ENCODE measurements at places on chromosomes 13 and 19.

DNA sequence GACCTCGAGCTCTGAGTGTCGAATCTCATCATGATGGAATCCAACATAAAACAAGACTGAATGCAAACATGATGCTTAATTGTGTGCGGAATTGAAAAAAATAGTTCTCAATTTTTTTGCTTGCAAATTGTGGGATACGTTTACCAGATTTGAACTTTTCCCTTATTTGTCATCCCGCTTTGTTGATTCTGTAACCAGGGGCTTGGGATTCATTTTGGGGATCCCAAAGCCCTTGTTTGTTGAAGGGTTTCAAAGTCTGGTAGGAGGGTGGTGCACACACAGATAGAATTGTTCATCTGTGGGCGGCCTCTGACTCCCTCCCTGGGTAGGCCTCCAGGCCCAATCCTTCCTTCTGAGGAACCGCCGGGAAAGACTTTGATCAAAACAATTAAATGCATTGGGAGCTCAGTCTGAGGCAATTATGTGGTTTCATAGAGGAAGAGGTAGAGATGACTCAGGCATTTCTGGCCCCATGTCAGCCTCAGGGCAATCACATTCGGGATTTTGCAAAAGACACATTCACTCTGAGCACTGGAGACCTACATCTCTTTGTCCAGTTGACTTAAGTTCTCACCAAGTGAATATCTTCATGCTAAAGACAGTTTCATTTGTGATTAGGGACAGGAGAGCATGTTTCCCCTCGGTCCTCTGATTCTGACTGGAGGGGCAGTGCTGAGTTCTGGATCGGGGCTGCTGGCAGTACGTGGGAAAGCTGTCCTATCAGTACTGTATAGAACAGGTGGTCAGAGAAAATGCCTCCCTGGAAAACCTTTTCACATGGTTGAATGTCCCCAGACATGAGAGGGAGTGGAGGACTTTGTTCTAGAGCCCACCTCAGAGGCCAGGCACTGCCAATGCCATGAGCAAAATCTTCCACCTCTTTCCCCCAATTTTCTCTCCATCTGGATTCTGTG is 27.8 kb upstream of the IGFL4 start:
- no peak for DNase-seq

DNA sequence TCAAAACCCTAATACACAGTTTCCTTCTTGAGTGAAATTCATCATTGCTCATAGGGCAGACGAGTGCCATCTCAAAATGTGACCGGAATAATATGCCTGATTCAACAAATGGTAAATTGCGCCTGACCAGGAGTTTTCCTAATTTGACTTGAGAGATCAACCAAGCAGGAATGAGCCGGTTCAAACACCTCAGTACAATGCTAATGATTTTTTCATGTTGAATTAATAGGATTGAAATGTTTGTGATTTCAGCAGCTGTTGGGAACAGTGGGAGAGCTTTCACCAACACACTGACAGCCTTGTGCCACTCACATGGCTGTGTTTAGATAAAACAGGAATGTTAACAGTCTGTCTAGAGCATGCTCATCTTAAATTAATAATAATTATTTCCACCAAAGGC is 484.8 kb downstream of the PCDH9 start:
- DNase-seq: no peak

DNA sequence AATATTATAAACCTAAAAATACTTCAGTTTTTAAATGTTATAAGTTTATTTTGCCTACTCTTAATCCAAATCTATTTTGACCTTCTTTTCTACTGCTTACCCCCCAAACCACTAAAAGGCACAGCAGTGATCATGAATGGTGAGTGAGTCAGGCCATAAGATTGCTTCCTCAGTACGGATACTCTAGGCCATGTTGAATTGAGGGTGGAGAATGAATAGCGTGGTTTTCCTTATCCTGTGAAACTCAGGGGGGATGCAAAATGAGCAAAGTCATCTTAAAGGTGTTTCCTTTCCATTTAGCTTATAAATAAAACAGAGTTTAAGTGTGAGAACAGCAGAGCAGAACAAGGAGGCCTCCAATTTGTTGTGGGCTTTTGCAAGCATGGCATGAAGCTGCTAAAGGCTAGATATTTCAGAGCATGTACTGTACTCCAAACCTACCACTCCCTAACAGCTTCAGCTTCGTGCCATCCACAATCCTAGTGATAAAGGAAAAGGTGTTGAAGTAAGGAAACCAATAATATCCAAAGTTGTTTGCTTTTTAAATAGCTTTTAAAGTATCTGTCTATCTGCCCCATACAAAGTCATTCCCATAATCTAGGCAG is 25.0 kb downstream of the SERPINE3 start:
- no peak for DNase-seq

GRCh38 chr19:31307071-31307669 is 42.1 kb downstream of the TSHZ3 start:
- no peak for DNase-seq

- DNase-seq: no peak
Observed at GRCh38 chr13:36126491-36126890, 4.7 kb downstream of the DCLK1 start.

DNA sequence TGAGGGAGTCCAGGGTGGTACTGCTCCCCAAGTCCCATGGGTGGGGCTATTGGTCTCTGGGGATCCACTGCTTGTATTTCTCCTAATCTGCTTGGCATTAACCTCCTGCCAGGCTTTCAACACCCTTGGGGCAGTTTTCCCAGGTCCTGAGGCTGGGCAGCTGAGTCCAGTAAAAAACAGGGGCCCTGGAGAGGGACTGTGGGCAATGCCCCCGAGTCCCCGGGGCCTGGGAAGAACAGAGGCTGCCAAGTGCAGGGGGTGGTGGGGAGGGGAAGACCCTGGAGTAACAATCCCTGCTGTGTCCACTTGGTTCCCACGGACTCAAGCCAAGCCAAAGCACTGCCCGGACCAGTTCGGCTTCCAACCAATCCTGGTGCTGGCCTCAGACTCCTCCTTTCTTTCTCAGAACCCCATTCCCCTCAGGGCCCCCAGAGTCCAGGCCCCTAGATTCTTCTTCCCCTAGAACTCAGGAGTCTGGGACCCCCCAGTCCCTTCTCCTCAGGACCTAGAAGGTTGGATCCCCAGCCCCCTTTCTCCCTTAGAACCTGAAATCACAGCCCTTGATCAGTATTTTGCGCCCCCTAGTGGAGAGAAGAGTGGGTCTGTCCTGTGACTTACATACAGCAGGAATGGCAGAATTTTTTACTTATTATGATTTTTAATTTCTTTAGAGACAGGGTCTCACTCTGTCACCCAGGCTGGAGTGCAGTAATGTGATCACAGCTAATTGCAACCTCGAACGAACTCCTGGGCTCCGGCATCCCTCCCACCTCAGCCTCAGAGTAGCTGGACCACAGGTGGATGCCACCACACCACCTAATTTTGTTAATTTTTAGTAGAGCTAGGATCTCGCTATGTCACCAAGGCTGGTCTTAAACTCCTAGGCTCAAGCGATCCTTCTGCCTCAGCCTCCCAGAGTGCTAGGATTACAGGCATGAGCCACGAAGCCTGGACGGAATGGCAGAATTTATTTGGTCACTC is 3.7 kb upstream of the CLPTM1 start:
- DNase-seq: peak; percentile 65

DNA sequence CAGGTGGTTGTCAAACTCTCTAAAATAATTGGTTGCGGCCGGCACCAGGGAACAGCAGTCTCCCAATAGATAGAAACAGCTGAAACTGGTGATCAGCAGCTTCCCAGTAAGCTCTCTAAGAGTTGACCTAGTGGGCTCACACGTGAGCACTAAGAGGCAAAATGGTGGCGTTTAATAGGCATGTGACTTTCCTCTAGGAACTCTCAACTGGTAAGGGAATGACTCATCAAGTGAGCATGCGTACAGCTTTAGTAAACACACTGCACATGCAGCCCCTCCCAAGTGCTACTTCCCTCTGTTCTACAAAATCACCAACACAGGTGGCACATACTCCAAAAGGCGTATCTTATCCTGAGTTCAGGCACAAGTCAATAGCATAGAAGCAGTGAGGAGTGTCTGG is 41.7 kb downstream of the TNFSF11 start:
- DNase-seq: no peak

- no peak for DNase-seq
Observed at GRCh38 chr13:88887045-88887662, 1216.0 kb downstream of the SLITRK5 start.

DNA sequence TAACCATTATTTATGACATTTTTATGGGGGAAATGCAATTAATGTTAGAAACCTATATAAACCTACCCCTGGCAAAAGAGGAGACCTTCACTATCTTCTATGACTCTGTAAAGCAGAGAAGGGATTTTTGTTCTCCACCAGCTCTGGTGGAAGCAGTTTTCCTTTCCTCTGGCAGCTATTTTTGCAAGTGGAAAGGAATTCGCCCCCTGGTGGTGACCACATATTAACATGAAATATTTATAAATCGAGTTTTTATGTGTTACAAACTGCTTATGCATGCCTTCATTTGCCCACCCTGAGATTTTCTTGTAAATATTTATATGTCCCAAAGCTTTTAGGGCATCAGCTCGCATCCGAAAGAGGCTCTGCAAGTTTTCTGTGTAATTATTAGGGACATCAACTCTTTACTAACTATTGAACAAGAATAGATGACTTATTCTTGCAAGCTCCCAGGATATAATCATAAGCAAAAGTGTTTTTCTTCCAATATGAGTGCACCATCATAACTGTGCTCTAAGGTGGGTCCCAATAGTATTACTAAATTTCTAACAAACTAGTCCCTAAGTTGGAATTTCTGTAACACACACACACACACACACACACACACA is 62.4 kb downstream of the SERTM1 start:
- no peak for DNase-seq

GRCh38 chr13:104616990-104617389 is 1550.8 kb upstream of the SLC10A2 start:
- DNase-seq: no peak

DNA sequence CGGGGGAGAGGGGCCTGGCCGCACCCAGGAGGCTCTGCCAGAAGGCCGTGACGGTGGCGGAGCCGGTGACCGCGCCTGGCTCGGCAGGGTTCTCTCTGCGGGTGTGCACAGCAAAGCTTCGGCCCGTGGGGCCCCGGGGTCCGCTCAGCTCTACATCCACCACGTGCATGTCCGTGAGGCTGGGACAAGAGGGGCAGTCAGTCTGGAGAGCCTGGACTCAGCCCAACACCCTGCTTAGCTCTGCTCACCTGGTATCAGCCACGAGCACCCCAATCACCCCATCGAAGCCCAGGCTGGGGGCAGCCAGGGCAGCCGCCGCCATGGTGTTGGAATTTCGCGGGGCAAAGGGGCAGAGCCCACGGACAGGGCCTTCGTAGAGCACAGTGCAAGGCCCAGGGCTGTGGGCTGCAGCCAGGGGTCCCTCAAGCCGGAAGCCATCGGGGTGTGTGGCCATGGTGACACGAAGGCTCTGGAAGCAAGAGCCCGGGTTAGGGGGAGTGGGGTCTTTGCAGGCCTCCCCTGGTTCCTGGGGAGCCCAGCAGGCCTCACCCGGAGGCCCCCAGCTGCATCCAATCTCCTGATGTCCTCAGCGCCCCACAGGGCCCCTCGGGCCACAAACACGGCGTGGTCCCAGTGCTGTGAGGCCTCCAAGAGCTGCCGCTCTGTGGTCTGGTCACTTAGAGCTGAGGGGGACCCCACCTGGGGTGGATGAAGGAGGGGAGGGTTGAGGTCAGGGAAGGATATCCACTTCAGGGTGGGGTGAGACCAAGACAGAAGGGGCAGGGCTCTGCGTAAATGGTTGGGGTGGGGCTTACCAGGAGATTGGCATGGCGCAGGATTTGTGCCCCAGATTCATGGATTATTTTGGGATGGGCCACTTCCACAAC is 1.4 kb downstream of the ASPDH start:
- DNase-seq: no peak

DNA sequence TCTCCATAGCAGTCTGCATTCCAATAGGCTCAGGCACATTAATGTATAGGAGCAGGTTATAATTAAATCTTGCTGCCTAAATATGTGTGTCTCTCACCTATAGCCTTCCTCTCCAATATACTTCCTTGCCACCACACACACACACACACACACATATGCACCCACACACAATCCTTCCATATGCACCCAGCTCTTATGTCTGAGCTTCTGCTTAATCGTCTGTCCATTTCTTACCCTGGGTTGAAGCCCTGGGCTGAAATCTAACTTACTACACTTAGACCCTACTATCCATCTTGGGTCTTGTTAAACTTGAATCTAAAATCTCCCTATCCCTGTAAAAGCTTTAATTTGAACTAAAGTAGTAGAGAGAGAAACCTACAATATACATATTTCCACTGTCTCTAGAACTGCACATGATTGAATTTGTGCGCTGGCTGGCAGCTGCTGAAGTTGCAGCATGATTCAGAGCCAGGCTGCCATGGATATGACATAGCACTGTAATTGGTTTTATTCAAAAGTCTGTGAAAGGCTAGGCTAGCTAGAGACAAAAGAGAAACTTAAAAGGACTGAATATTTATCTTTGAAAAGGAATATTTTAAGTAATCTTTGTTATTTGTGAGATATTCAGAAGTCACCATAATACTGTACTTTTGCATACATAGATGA is 25.7 kb upstream of the FREM2 start:
- DNase-seq: no peak

GRCh38 chr19:18457483-18458331 is 19.8 kb upstream of the ISYNA1 start:
- no peak for DNase-seq

- DNase-seq: peak; percentile 36
Observed at GRCh38 chr19:55305491-55305890, 19.6 kb downstream of the TMEM150B start.

- DNase-seq: no peak
Observed at GRCh38 chr13:35389535-35389934, 87.0 kb downstream of the MAB21L1 start.

- no peak for DNase-seq
Observed at GRCh38 chr13:44298314-44298713, 75.3 kb upstream of the SERP2 start.

- DNase-seq: no peak
Observed at GRCh38 chr19:55622242-55622969, 2.0 kb downstream of the ZNF784 start.

DNA sequence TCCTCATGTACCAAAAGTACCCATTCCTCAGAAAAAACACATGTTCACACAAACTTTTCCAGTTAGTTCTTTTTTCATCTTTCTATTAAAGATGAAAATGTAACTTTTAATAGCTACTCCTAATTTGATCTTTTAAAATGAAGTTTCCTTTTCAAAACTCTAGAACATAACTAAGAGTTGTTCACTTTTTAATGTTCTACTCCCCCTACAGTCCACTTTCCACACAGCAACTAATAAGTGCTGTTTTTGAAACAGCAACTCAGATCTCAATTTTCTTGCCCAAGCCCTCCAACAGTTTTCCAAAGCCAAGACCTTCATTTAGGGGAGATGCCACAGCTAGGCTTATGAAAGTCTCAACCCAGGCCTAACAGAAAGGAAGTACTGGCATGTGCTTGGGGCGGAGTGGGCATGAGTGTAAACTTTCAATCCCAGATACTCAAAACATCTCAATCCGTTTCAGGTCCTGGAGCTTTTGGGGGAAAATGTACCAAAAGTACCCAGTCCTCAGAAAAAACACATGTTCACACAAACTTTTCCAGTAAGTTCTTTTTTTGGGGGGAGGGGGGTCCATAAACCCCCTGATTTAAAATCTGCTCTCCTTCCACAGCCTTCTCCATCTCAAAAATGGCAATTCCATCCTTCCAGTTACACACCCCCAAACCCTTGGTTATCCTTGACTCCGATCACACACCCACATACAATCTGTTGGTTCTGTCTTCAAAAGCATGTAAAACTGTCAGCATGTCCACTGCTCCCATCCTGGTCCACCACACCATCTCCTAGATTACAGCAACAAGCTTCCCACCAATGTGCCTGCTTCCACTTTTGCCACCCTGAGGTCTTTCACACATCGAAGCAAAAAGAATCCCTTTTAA is 2.0 kb downstream of the FBL start:
- no peak for DNase-seq
